ENCODE measurements at places on chromosomes 3 and 15. TPM values are rescaled to one million over a fixed set of nuclear protein-coding genes. Genes with fewer than 3 reads are reported as not detected.

Gene PROS1
- 13.0 TPM for polyA plus RNA-seq

Gene AGTR1
- polyA plus RNA-seq: 4.5 TPM

Gene LEKR1
- 0.37 TPM for polyA plus RNA-seq

Gene POLQ
- polyA plus RNA-seq: 0.10 TPM

Gene CHRM5
- polyA plus RNA-seq: not detected

Gene MAN2C1
- 86.7 TPM for polyA plus RNA-seq

Gene MKRN3
- polyA plus RNA-seq: 0.04 TPM

Gene BTLA
- polyA plus RNA-seq: not detected

Gene SLC22A14
- polyA plus RNA-seq: 0.37 TPM
